ENCODE measurements at places on chromosomes 3 and 15.

DNA sequence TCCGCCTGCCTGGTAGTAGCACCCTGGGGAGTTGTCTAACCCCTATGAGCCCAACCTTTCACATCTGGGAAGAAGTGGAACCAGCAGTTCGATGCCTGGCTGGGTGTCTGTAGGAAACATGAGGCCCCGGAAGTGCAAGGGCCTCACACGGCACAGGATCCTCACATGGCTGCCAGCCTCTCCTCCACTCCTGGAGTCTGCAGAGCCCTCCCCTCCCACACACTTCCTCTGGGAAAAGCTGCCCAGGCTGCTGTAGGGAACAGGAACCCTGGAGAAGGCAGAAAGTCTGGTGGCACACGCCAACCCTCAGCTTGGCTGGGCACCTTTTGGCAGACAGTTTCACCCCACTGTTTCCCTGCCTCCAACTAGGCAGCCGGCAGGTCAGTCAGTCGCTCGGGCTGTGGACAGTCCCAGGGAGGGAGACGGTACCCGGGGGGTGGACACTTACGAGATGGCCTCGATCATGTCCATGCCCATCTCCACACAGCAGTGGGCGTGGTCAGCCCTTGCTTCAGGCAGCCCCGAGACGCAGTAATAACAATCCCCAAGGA lies 118.4 kb downstream of the ADCY5 start:
- no peak for DNase-seq

DNA sequence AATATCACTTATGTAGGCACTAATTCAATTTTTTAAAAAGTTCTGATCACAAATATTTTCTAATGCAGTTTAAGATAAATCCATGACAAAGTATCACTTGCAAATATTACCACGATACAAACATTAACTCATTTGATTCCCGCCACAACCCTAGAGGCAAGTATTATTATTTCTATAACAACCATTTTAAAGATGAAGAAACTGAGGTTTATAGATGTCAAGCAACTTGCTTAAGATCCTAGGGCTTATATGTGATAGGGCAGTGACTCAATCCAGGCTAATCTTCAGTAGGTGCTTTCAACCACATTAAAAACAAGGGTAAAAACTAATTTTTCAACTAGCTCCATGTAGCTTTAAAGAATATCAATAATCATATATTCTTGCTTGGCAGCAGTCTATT lies 1.7 kb downstream of the DYNC1LI1 start:
- no peak for DNase-seq

DNA sequence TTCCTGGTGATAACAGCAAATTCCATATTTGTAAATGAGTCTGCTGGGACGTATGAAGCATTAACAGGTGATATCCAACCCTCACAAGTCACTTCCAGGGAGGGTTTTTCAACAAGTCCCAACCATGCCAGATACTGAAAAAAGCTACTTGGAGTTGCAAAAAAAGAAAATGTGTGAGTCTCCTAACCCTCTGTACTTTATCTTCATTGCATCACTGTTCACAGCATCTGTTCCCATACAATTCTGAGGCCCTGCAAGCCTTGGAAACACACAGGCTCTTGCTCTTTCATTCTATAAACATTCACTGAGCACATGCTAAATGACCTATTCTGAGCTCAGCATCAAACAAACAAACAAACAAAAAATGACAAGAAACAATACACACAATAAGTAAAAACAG lies 120.8 kb downstream of the RFTN1 start:
- DNase-seq = no peak

GRCh38 chr3:140216249-140216648 lies 281.3 kb downstream of the CLSTN2 start:
- no peak for DNase-seq

DNA sequence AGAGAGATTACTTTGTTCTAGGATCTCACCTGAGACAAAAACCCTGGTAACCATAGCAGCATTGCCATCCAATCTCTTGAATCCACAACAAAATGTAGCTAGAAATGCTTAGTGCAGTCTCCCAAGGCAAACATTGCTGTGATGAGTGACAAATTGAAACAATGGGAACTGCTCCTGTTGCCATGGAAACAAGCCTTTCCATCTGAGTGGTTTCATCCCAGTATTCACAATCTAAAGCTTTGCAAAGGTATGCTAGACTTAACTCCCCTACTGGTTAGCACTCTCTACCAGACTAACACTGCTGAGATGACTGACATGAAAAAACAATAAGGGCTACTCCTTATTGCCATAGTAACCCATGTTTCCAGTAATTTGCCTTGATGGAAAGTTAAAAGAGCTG lies 172.6 kb upstream of the CNTN3 start:
- no peak for DNase-seq
